ENCODE measurements at places on chromosomes 12 and 14. TPM values are rescaled to one million over a fixed set of nuclear protein-coding genes. Genes with fewer than 3 reads are reported as not detected.

GRCh38 chr12:9906873-9907272 is 25.3 kb downstream of the CLEC2A start:
- DNase-seq, result no peak

DNA sequence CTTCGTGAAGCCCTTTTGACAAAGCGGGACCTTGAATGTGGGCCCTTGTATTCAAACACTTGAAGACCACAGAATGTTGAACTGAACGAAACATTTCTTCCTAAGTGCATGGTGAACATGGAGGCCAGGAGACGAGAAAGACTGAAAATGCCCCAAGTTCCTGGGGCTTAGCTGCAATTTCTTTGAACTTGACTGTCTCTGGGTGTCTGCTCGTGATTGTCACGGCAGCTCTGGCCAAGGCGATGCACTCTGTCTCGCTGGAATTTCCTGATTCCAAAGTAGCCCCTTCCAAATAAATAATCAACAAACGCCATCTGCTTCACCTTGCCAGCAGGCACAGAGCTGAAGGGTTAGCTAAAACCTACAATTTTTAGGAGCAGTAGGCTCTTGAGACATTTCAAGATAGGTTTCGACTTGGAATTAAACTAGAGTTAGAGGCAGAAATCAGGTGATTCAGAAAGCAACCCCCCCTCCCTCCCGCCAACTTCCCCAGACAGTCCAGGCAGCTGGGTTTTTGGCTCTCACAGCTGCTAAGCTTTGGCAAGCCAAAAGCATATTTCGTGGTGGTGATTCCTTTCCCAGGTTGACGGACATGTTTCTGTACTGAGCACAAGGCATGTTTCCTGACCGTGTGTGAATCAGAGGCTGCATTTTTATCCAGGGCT is 13.5 kb upstream of the IRF2BPL start:
- no peak for DNase-seq

DNA sequence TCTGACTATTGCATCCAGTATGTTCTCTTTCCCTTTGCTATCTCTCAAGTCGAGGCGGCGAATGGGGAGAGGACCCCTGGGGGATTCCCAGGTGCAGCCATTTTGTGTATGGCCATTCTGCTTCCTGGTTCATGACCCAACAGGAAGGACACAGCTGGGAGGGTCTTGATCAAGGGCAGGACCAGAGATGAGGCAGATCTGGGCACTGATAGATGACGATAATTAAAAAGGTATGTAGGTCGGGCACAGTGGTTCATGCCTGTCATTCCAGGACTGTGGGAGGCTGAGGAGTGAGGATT is 73.9 kb downstream of the EID3 start:
- no peak for DNase-seq

DNA sequence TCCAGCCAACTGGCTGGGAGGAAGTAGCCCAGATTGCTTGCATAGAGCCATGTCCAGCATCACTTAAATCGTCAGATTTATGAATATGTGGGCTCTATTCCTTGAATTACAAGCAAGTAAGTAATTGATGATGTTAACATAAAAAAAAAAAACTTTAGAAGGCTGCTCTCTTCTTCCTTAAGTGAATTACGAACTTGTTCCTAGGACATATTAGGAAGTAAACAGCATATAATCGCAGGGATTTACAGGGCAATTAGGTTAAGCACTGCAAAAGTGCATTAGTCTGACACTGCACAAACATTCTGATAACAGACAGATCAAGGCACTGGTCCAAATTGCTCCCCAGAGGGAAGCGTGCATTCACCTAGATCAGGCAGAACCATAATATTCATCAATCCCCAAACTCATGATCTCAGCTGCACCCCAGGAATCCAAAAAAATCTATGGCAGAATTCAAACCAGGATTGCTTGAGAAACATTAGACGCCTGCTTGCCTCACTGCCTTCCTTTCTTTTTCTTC is 293.2 kb downstream of the TMEM132D start:
- no peak for DNase-seq

DNA sequence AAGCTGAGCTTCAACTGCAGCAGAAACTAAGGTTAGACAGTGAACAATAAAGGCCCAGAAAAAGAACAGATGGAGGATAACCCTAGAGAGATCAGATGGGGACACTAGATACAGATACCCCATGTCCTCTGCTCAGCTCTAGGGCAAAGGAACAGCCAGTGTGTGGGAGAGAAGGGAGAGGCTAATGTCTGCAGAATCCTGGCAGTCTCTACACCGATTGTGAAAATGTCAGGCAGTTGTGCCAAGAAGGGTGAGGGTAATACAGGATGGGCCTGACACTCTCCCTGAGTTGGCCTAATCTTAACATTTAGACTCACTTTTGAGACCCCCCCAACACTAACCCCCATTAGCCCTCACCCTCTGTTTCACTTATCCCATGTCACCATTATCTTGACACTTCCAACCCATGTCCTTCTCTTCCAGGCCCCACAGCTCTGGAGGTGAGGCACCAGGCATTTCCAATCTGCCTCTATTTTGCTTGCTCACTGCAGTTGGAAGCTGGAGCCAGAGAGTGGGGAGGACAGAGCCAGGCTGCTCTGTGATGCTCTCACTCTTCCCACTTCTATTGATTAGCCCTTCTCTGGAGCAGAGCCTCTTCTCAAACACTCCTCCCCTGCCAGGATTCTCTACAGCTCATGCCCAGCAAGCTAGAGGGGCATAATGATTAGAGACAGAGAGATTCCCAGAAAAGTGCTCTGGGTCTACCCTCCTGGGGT is 3.0 kb upstream of the BLOC1S1 start:
- DNase-seq, result no peak

- no peak for DNase-seq
These were observed 72.3 kb downstream of the CDK17 start for GRCh38 chr12:96327889-96328288.

- peak; percentile 12 for DNase-seq
These were observed 73.9 kb upstream of the CAPRIN2 start for GRCh38 chr12:30828686-30829085.

- no peak for DNase-seq
These were observed 87.8 kb downstream of the RIC8B start for GRCh38 chr12:106861984-106862916.

DNA sequence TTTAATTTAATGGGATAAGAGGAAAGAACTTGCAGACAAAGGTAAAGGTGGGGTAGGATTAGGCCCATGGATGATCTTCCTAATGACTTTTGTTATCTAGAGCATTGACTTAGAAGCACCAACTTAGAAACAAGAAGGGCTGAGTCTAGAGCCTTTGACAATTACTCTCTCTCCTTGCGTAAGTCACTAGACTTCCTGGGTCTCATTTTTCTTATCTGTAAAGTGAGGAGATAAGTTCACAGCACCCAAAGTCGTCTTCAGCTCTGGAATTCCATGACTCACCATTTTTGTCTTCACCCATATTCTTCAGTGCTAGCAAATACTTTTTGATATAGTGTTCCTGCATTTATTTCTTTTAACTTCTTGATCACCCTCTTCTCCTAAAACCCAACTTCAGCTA is 75.7 kb downstream of the SSPN start:
- no peak for DNase-seq

GRCh38 chr14:102906616-102907302 is 15.7 kb upstream of the AMN start:
- no peak for DNase-seq

- no peak for DNase-seq
These were observed 151.5 kb downstream of the ATXN7L3B start for GRCh38 chr12:74689071-74689655.

DNA sequence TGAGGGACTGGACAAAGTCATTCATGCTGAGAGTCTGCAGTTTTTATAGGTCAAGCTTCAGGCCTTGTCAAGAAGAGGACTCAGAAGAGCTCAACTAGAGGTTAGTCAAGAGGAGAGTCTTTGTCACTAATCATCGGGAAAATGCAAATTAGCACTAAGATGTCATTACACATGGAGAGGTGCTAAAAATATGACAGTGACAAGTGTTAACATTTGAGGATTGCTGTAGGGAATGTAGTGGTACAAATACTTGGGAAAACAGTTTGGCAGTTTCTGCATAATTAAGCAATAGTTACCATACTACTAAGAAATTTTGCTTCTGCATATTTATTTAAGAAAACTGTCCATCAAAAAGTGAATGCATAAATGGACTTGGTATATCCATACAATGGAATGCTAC is 60.9 kb upstream of the CSRP2 start:
- DNase-seq, result no peak

- DNase-seq, result no peak
These were observed 236.3 kb downstream of the SLC25A21 start for GRCh38 chr14:36935976-36936678.

- DNase-seq, result no peak
These were observed 602.8 kb downstream of the ALG10 start for GRCh38 chr12:34625116-34625515.

- no peak for DNase-seq
These were observed 4.5 kb upstream of the DHRS7 start for GRCh38 chr14:60169722-60170121.

GRCh38 chr12:88684610-88685009 is 104.3 kb upstream of the KITLG start:
- no peak for DNase-seq

- DNase-seq, result no peak
These were observed 12.1 kb downstream of the MCRS1 start for GRCh38 chr12:49555631-49556390.

- DNase-seq, result no peak
These were observed 63.8 kb upstream of the ACTN1 start for GRCh38 chr14:69042787-69043444.

DNA sequence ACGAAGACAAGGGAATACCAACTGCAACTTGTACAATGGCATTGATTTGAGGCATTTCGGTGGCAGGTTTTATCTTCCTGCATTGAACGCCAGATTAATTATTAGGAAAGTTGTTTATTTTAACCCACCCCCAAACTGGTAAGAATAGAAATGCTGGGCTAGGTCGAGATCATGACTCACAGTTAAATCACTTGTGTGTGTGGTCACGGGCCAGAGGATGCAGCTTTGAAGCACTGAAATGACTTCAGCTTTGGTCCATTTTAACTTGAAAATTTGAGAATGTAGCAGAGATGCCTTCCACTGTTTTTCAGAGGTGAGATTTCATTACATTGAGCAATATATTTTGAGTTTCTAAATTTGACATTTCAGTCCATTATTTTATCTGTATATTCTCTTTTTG is 23.6 kb upstream of the KCNH3 start:
- DNase-seq, result no peak

GRCh38 chr14:69540654-69541335 is 33.9 kb downstream of the CCDC177 start:
- DNase-seq, result no peak

DNA sequence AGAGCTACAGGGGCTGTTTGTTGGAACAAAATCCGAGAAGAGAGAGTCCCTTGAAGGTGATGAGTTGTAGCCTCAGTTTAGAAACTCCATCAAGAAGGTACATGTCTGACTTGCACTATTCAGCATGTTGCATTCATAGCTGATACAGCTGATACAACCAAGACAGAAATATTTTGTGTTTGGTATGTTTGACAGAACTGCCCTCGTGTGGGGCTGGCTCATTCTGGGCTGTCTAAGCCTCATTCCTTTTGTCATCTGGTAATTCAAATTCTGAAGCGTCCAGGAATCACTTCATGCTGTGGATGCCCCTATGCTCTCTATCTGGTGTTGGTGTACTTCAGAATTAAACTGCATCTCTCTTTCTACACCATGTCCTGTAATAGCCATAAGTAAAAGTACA is 126.3 kb downstream of the ANO6 start:
- DNase-seq, result no peak

- peak; percentile 89 for DNase-seq
These were observed 3.1 kb downstream of the AVIL start for GRCh38 chr12:57815177-57816000.

- no peak for DNase-seq
These were observed 138.0 kb downstream of the MGAT4C start for GRCh38 chr12:86118161-86118560.

- no peak for DNase-seq
These were observed 7.5 kb downstream of the C14orf180 start for GRCh38 chr14:104586832-104587620.

- no peak for DNase-seq
These were observed 4.0 kb downstream of the CRIP2 start for GRCh38 chr14:105478398-105479251.

DNA sequence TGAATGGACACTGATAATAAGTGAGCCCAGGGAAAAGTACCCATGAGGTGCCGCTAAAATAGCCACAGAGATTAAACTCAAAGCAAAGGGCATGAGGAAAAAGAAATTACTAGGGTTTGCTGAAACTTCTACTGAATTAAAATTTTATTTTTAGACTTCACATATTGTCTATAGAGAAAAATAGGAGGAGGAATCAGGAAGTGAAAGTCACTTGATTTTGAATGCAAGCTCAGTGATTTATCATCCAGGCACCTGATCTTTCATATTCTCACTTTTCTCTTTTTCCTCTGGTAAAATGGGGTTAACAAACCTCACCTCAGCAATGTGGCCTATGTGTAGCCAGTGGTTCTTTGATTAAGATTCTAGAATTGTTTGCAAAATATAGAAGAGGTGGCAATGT is 479.8 kb downstream of the BCL11B start:
- DNase-seq, result no peak

DNA sequence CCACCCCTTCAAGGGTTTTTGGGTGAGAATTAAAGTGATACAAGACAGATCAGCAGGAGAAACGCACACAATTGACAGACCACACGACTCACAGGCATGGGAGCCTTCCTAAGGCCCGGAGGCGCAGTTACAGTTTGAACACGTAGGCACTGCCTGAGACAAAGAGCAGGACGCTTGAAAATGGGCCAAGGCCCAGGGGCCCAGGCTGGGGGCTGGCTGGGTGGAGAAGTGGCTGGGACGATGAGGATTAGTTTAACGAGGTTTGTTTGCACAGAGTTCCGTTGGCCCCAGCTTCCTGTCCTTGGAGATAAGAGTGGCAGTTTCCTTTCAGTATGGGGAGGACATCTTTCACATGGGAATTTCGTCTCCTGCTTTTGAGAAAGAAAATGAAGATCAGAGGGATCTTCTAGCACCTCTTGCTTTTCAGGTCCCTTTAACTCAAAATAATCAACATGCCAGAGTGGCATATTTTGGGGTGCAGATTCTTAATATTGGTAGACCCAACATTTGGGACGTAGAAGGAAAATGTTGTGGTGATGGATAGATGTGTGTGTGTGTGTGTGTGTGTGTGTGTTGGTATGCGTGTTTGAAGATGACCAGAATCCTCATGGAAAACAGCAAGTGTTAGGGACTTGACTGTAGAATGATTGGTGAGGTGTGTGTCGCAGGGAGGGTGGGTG is 44.6 kb downstream of the DLK1 start:
- DNase-seq, result no peak

GRCh38 chr12:42119085-42119633 is 25.5 kb downstream of the GXYLT1 start:
- DNase-seq, result no peak

CACNA2D4 gene
- 0.79 TPM for total RNA-seq

INF2 gene
- total RNA-seq, result 59.1 TPM

NANOG gene
- total RNA-seq, result 211 TPM

EEF1AKMT3 gene
- 2.1 TPM for total RNA-seq

MGST1 gene
- total RNA-seq, result 235 TPM

AKAP6 gene
- 1.1 TPM for total RNA-seq

MAP1LC3B2 gene
- 1.5 TPM for total RNA-seq

ACOT6 gene
- not detected for total RNA-seq

FITM1 gene
- 0.31 TPM for total RNA-seq

IFNG-AS1 gene
- not detected for total RNA-seq

IL31 gene
- not detected for total RNA-seq

MBD6 gene
- 66.0 TPM for total RNA-seq

KRT79 gene
- not detected for total RNA-seq

LIN7A gene
- 18.4 TPM for total RNA-seq

POU6F1 gene
- total RNA-seq, result 13.3 TPM

LMNTD1 gene
- total RNA-seq, result not detected

MORN3 gene
- 0.37 TPM for total RNA-seq

TSPAN19 gene
- total RNA-seq, result not detected

Data from H9 (cell line).